Mesendoderm (in vitro differentiated cells): ENCODE measurements at places on chromosomes 6 and 20.
A peak's percentile ranks its signal among the peaks of the same experiment; 100 is the strongest.

DNA sequence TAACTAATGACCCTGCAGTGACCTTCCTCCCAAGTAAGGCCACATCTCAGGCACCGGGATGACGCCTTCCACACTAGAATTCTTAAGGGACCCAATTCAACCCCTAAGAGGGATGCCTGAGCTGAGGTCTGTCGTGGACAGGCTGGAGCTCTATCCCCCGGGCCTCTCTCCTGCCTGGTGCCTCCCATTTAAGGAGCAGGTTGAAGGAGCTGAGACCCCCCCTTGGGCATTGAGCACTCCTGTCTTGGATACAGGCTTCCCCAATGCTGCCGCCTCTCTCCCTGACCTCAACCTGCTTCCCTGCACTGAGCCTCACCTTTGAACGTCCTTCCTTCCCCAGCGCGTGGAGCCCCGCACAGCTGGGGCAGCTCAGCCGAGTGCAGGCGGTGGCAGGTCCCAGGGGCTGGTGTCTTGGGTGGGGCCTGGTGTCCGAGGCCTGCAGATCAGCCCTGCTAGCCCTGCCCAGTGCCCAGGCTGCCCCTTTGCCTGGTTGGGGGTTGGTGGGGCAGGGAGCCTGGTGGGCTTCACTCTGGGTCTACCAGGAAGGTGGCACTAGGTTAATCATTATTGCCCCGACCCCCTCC, 19.9 kb upstream of the BHLHE23 start:
- H3K27ac ChIP-seq = no peak overlapping the region
- no peak overlapping the region for H3K4me3 ChIP-seq
- no peak for DNase-seq
- H3K36me3 ChIP-seq = no peaks in the 10 kb centered on the region

DNA sequence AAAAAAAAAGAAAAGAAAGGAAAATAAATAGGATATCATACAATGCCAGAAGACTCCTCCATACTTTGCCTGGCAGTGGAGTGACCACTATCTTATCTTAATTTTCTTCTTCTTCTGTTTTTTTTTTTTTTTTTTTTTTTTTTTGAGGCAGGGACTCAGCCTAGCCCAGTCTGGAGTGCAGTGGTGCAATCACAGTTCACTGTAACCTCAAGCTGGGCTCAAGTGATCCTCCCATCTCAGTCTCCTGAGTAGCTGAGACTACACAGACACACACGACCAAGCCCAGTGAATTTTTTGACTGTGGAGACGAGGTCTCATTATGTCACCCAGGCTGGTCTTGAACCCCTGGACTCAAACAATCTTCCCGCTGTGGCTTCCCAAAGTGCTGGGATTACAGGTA, 17.1 kb upstream of the MMP9 start:
- H3K4me3 ChIP-seq = no peak overlapping the region
- DNase-seq = no peak
- H3K36me3 ChIP-seq = no peaks in the 10 kb centered on the region
- no peak overlapping the region for H3K27ac ChIP-seq
- no peaks in the 10 kb centered on the region for H3K27me3 ChIP-seq
- peaks cover 5% of the 10 kb centered on the region for H3K4me1 ChIP-seq

DNA sequence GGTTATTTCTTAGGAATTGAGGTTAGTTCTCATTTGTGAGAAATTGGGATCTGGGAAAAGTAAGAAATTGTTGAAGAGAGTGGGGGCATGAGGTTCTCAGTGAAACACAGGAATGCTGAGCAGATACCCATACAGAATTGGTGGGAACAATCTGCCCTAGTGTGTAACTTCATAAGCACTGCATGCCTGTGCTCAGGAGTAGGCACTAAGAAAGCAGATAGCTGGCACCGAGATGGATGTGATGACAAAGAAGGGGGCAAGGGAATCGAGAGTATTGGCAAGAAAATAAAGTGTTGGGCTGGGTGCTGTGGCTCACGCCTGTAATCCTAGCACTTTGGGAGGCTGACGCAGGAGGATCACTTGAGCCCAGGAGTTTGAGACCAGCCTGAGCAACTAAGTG, 4.0 kb downstream of the SLC17A5 start:
- no peak overlapping the region for H3K4me3 ChIP-seq
- no peaks in the 10 kb centered on the region for H3K4me1 ChIP-seq
- no peak for DNase-seq
- H3K27me3 ChIP-seq = no peaks in the 10 kb centered on the region

DNA sequence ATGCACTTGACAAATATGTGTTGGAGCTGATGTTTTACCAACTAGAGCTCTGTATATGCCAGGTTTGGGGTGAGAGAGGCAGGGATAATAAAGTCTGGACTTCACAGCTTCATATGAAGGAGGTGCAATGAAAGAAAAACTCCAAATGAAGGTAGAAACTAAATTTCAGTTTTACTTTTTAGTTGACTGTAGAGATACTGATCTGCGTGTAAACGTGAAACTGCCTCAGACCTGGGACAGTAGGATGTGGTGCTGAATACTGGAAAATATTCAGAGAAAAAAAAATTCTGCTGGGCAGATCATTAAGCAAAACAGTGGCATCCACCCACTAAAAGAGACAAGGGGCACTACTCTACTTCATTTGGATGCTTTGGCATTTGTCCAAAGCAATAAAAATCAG, 94.5 kb downstream of the BACH2 start:
- H3K27ac ChIP-seq = no peak overlapping the region
- no peaks in the 10 kb centered on the region for H3K4me1 ChIP-seq
- no peaks in the 10 kb centered on the region for H3K27me3 ChIP-seq
- no peak overlapping the region for H3K4me3 ChIP-seq

GRCh38 chr6:145815309-145816274, 997 bp upstream of the FBXO30 start:
- H3K27ac ChIP-seq = peak overlapping the region; percentile 92
- H3K4me3 ChIP-seq = peak overlapping the region; percentile 75
- H3K36me3 ChIP-seq = no peaks in the 10 kb centered on the region
- H3K27me3 ChIP-seq = no peaks in the 10 kb centered on the region
- H3K4me1 ChIP-seq = no peaks in the 10 kb centered on the region
- peak; percentile 73 for DNase-seq

GRCh38 chr6:137919837-137920730, 53.0 kb downstream of the TNFAIP3 start:
- H3K36me3 ChIP-seq = no peaks in the 10 kb centered on the region
- H3K27me3 ChIP-seq = no peaks in the 10 kb centered on the region
- H3K4me3 ChIP-seq = no peak overlapping the region
- no peak for DNase-seq

GRCh38 chr6:170464524-170464979, 88.6 kb downstream of the PSMB1 start:
- no peaks in the 10 kb centered on the region for H3K36me3 ChIP-seq
- H3K27me3 ChIP-seq = no peaks in the 10 kb centered on the region
- no peak overlapping the region for H3K27ac ChIP-seq
- DNase-seq = peak; percentile 43
- H3K4me3 ChIP-seq = no peak overlapping the region

GRCh38 chr6:35163836-35164235, 22.7 kb upstream of the TCP11 start:
- H3K4me3 ChIP-seq = no peak overlapping the region
- H3K4me1 ChIP-seq = no peaks in the 10 kb centered on the region
- no peak for DNase-seq
- H3K27ac ChIP-seq = no peak overlapping the region

DNA sequence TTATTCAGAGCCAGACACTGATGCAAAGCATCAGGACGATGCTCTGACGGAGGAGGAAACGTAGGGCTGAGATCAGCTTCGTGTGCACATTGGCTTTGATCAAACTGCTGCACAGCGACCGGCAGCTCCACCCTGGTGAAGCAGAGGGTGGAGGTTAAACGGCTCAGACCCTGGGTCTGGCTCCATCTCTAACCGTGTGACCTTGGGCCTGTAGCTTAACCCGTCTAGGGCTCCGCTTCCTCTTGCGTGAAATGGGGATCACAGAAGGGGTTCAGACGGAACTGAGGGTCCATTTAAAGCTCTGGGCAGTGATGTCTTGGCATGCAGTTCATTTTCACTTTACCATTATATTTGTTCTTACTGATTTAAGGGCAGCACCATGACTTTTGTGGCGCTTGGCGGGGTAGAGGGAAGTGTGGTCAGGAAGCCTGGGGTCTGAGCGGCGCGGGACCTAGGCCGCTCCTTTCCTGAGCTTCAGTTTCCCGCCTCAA, 644 bp downstream of the RBL1 start:
- peak overlapping the region; percentile 64 for H3K4me3 ChIP-seq
- H3K4me1 ChIP-seq = peaks cover 7% of the 10 kb centered on the region
- DNase-seq = no peak

- no peak overlapping the region for H3K4me3 ChIP-seq
- peaks cover 17% of the 10 kb centered on the region for H3K4me1 ChIP-seq
- H3K27me3 ChIP-seq = no peaks in the 10 kb centered on the region
- no peaks in the 10 kb centered on the region for H3K36me3 ChIP-seq
- peak; percentile 95 for DNase-seq
Observed at GRCh38 chr6:90678049-90678779, 91.3 kb upstream of the MAP3K7 start.

DNA sequence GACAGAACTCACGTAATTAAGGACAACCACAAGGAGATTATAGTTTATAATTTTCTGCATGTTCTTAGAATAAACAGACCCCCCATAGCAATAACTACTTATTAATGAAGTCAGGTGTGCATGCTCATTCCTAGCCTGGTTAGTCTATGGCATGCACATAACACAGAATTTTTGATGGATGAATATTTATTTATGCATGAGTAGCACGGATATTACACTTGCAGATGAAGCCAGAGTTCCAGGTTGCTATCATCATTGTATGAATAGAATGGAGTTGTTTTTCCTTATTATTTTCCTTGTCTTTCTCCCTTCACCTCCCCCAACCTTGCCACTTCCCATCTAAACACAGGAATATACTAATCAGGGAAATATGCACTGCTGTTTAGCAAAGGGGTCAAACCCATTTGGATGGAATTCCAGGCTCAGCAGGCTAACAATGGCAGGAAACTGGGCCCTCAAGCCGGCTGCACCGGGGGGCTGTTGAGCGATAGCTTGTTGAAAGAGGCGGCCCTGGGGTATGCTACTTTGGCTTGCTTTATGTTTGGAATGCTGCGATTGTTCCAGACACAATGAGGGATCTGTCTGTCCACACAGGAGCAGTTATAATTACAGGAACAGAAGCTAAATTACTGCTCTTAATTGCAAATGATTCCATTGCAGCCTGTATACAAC, 112.6 kb downstream of the TMEM170B start:
- H3K27ac ChIP-seq = peak overlapping the region; percentile 84
- H3K4me1 ChIP-seq = peaks cover 17% of the 10 kb centered on the region

GRCh38 chr6:11198663-11199603, 33.5 kb downstream of the NEDD9 start:
- no peak for DNase-seq
- no peaks in the 10 kb centered on the region for H3K27me3 ChIP-seq
- H3K36me3 ChIP-seq = no peaks in the 10 kb centered on the region

DNA sequence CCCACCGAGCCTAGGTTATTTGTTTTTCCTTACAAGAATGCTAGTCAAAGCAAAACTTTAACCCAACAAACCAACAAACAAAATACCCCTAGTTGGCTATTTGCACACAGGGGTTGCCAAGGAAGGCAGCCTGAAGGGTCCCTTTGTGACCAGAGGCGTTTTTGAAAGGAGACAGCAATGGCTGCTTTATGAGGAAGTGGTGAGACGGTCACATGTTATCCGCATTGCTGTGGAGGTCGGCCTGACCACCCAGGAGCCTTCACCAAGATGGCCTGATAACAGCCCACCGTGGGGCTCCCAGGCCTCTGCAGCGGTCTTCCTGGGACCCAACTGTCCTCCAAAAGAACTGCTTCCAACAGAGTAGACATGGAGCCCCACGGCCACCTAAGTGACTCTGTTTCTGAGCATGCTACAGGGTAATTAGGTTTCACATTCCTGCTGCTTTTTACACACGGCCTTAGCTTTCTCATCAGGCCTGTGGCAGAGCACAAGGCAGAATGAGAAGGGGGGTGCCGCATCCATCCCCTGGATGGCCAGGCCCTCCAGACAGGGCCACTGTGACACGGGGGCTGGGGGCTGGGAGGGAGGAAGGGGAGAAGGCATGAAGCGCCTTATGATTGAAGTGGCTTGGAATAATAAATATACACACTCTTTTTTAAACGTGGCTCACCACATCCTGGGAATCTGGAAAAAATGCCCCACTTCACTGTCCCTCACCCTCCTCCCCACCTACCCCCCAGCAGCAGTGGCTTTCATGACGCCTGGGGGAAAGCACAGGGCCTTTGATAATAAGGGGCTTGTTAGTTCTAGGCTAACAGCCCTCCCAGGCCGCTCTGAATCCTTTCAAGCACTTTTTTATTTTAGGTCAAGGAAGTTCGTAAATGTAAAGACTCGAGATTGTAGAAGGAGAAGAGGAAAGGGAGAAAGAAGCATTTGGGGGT, 86.0 kb downstream of the CLIC5 start:
- H3K27me3 ChIP-seq = no peaks in the 10 kb centered on the region
- no peak for DNase-seq
- H3K36me3 ChIP-seq = no peaks in the 10 kb centered on the region
- H3K27ac ChIP-seq = no peak overlapping the region
- H3K4me3 ChIP-seq = no peak overlapping the region

DNA sequence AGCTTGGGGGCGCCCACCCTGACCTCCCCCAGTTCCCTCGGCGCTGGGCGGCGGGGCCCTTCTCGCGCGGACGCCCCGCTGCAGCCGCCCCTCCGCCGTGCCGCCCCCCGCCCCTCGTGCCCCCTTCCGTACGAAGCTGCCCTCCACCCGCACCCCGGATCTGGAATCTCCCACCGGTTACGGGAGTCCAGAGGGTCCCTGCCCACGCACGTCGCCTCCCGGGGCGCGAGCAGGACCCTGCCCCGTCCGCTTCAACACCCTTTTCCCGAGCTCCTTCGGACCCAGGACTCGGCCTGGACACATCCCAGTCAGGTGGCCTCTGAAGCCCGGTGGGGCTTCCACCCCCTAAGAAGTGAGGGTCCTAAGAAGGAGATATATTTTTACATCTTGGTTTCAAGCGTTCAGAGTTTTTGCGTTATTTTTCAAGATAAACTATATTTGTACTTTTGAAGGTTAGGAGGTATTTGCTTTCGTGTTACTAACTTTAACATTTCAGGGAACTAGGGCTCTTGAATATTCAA, 506 bp downstream of the ARFGAP1 start:
- no peaks in the 10 kb centered on the region for H3K27me3 ChIP-seq
- DNase-seq = no peak
- peaks cover 4% of the 10 kb centered on the region for H3K36me3 ChIP-seq
- peak overlapping the region; percentile 78 for H3K4me3 ChIP-seq
- no peak overlapping the region for H3K27ac ChIP-seq

DNA sequence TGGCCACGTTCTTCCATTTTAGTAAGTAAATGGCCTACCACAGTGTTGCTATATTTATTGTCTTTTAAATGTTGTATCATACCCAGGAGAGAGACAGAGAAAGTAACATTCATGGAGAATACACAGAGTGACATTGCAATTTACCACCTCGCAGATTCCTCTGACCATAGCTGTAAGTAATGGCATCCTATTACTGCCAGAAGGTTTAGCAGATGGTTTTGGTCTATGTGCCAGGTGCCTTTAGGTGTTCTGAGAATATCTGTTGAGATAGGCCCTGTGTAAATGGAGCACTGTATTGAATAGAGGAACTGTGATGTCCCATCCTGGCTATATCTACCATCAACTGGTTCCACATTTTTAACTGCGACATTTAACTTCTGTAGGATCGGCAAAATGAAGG, 559.6 kb downstream of the KIF16B start:
- H3K4me1 ChIP-seq = no peaks in the 10 kb centered on the region
- no peaks in the 10 kb centered on the region for H3K36me3 ChIP-seq
- no peak overlapping the region for H3K27ac ChIP-seq
- no peaks in the 10 kb centered on the region for H3K27me3 ChIP-seq
- DNase-seq = no peak
